ENCODE measurements at places on chromosomes 3 and 15.

- no peak for DNase-seq
- H3K4me3 ChIP-seq: no peak overlapping the region
- no peaks in the 10 kb centered on the region for H3K27me3 ChIP-seq
- H3K4me1 ChIP-seq: no peaks in the 10 kb centered on the region
- no peak overlapping the region for H3K27ac ChIP-seq
Measured at GRCh38 chr3:175612487-175613196, 753.5 kb downstream of the NAALADL2 start.

DNA sequence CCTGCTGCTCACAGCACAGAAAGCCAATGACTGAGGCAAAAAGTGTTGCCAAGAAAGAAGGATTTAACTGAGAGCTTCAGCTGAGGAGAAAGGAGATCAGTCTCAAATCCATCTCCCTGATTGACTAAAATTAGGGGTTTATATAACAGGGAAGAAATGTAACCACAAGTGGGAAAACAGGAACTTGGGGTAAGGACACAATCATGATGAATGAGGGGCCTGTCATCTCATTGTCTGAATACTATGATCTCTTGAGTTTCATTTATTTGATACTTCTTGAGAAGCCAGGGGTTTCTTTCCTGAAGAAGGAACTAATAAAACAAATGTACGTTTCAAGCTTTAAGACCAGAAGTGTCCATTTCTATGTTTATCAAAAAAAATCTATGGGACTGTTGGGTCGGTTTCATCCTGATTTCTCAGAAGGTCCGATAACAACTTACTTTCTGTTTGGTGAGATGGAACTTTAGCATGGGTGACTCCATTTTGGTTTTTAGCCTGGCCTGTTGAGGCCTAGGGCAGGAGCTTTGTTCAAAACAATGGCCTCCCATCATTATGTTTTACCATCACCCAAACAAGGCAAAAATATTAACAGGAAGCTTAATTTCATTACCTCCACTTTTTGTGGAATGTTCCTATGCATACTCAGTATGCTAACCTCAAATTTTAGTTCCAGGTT is 76.6 kb upstream of the PIAS1 start:
- DNase-seq: no peak
- H3K4me1 ChIP-seq: no peaks in the 10 kb centered on the region
- no peak overlapping the region for H3K4me3 ChIP-seq
- no peaks in the 10 kb centered on the region for H3K36me3 ChIP-seq
- no peak overlapping the region for H3K27ac ChIP-seq
- no peaks in the 10 kb centered on the region for H3K27me3 ChIP-seq

- H3K36me3 ChIP-seq: no peaks in the 10 kb centered on the region
- no peak overlapping the region for H3K27ac ChIP-seq
- H3K27me3 ChIP-seq: no peaks in the 10 kb centered on the region
Measured at GRCh38 chr3:189534531-189534930, 96.7 kb upstream of the TP63 start.

DNA sequence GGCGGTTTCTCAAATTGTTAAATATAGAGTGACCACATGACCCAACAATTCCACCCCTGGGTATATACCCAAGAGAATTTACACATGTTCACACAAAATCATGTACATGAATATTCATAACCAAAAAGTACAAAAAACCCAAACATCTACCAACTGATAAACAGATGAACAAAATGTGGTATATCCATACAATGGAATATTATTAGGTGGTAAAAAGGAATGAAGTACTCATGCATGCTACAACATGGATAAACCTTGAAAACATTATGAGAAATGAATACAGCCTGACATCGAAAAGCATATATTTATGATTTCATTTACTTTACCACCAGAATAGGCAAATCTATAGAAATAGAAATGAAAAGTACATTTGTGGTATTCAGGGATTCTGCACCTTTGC is 7.4 kb downstream of the PLCB2 start:
- H3K27me3 ChIP-seq: no peaks in the 10 kb centered on the region
- no peak overlapping the region for H3K27ac ChIP-seq
- H3K4me3 ChIP-seq: no peak overlapping the region
- no peaks in the 10 kb centered on the region for H3K36me3 ChIP-seq

- no peaks in the 10 kb centered on the region for H3K4me1 ChIP-seq
- DNase-seq: no peak
- no peaks in the 10 kb centered on the region for H3K36me3 ChIP-seq
- H3K27me3 ChIP-seq: no peaks in the 10 kb centered on the region
Measured at GRCh38 chr3:194046995-194047645, 88.8 kb upstream of the HES1 start.

DNA sequence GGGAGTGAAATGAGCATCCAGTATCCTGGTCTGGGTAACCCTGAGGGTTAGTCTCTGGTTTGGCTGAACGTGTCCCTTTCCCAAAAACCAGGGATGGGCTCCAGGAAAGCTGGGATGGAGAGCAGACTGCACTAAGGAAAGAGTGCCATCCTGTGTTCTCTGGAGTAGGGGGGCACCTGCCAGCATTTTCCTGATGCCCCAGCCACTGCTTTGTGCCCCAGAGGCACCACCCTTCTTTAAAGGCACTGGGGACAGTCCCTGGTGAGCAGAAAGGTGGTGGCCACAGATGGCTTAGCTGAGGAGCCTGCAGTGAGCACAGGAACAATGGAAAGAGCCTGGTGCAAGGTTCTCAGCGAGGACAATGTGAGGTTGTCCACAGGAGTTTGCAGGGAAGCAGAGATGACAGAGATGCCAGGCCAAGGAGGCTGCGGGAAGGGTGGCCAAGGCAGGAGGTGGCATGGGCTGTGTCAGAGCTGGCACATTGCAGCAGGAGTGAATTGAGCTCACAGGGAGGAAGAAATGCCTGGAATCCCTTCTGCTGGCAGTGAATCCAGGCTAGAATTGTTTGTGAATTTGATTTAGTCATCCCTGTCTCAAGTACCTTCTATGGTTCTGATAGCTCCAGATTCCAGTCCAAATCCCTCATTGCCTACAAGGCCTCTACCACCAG is 39.9 kb downstream of the AMOTL2 start:
- H3K27ac ChIP-seq: peak overlapping the region; percentile 87
- H3K27me3 ChIP-seq: no peaks in the 10 kb centered on the region
- H3K4me1 ChIP-seq: peaks cover 74% of the 10 kb centered on the region
